Dermis microvascular lymphatic vessel endothelial cell (primary cell): ENCODE measurements at places on chromosomes 16 and 17. TPM values are rescaled to one million over a fixed set of nuclear protein-coding genes. Genes with fewer than 3 reads are reported as not detected.

The SDK2 gene
- under 0.01 TPM in 1 of 2 replicates, not detected in the other for total RNA-seq

DNA sequence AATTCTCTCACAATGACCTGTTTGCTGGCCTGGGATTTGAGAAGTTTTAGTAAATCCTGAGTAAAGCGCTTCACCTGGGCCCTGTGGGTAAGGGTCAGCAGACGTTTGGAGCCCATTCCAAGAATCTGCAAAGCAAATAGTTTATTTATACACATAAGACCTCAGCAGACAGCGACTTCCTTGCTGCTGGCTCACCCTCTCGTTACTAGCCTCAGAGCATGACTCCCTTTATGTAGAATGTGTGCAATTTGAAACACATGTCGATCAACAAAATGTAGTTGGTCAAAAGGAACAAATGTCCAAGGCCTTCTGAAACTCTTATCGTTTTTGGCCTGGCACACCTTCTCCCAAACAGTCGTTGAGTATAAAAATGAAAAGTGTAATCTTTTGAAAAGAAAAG, 31.3 kb downstream of the MARF1 start:
- DNase-seq: no peak

- no peak for DNase-seq
Measured at GRCh38 chr16:56295739-56296527, 104.6 kb downstream of the GNAO1 start.

The LHX1 gene
- not detected in 2 replicates for total RNA-seq

The KRTAP2-3 gene
- total RNA-seq: not detected in 2 replicates

DNA sequence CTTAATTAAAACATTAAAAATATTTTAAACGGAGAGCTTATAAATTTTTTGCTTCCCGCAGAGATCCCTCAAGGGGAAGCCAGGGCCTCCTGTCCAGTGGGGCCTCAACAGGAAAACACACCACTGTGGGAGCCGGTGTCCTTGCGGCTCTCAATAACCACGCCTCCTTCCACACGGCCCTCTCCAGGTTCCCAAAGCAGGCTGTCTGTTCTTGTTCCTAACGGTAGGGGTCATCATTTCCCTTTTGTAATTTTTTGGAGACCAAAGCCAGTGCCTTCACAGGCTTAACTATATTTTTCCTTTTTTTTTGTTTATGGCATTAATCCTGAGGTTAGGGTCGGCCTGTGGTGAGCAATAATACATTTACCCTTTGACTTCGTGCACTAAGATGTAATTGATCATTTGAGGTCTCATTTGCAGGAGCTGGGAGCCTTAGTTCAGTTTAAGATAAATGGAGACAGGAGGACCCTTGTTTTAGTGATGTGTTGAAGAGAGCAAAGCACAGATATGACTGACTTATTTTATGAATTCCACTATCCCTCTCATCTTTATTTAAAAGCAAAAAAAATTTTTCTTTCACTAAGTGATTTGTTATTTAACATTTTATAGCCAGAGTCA, 77.5 kb upstream of the N4BP1 start:
- peak; percentile 72 for DNase-seq

GRCh38 chr16:68768771-68769170, 31.7 kb downstream of the CDH1 start:
- DNase-seq: no peak

- DNase-seq: peak; percentile 45
Measured at GRCh38 chr17:80475910-80476876, at the start of gene NPTX1. NPTX1 (minus strand) TSS chr17:80476607; CDS start chr17:80476446, 161 bp downstream.

- DNase-seq: no peak
Measured at GRCh38 chr16:66528294-66528693, 21.6 kb downstream of the TK2 start.

DNA sequence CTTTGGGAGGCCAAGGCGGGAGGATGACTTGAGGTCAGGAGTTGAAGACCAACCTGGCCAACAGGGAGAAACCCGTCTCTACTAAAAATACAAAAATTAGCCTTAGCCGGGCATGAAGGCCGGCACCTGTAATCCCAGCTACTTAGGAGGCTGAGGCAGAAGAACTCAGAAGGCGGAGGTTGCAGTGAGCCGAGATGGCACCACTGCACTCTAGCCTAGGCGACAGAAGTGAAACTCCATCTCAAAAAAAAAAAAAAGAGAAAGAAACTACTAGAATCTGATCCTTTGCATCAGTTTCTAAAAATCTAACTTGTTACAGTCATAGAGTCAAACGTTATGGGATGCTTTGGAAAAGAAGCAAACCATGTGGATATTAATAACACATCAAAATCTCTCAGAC, 1.6 kb upstream of the PECAM1 start:
- no peak for DNase-seq

The ZNF778 gene
- total RNA-seq: 8.1 and 11.9 TPM in 2 replicates

DNA sequence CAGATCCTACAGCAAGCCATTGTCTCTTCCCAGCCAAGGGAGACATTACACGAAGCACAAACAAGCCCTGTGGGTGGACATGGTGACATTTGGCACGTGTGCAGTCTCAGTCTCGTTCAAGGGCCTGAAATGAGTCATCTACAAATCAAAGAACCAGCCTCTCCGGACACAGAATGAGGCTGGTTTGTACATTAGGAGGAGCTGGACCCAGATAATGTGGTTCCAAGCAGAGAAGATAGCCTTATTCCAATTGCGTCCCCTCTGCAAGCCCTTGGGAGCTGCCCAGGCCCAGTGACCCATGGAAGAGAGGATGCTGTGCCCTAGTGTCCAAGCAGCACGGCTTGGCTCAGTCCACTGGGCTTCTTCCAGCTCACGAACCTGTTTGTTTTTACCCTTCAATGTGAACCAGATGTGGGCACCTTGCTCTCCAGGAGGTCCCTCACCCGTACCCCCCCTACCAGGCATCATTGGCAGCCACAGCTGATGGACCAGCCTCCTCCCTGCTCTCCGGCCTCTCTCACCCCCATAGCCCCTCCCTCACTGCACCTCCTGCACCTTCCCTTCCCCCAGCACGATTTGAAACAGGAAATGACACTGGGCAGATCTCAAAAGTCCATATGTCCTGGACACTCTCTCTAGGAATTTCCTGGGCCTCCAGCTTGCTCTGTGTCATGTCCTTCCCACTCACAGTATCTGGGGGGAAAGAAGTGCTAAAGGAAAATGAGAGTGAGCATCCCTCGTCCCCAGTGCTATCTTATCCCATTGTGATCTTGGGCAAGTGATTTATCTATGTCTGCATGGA, 26.2 kb downstream of the KPNA2 start:
- peak; percentile 46 for DNase-seq

DNA sequence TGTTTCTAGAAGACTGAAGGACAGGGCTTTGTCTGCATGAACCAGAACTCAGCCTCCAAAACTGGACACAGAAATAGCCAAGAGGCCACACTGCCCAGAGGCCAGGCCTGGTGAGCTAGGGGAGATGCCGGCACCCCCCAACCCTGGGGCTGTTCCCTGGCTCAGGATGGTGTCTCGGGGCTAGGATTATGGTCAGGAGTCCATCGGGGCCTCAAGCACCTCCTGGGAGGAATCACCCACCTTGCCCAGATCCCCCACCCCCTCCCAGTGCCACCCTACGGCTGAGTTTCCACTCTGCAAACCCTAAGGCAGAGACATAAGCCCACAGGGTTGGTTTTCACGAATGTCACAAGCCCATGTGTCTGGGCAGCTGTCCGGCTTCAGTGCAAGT, 37.2 kb downstream of the SLC7A5 start:
- DNase-seq: no peak
